ENCODE measurements at places on chromosomes 3 and 15. TPM values are rescaled to one million over a fixed set of nuclear protein-coding genes. Genes with fewer than 3 reads are reported as not detected.

SHC4 gene
- 0.57 TPM for total RNA-seq

CCDC54 gene
- total RNA-seq: not detected

EPHB3 gene
- under 0.01 TPM for total RNA-seq

ABHD17C gene
- total RNA-seq: 7.5 TPM

LSAMP gene
- not detected for total RNA-seq

RSL24D1 gene
- total RNA-seq: 55.3 TPM

GP5 gene
- total RNA-seq: 0.06 TPM

SECISBP2L gene
- 25.1 TPM for total RNA-seq

NTRK3 gene
- total RNA-seq: not detected

ITIH4 gene
- 0.38 TPM for total RNA-seq

CATSPER2 gene
- 0.97 TPM for total RNA-seq

AHSG gene
- total RNA-seq: not detected

PLAAT1 gene
- 0.44 TPM for total RNA-seq

CASR gene
- total RNA-seq: not detected

SOX14 gene
- total RNA-seq: not detected

MYZAP gene
- total RNA-seq: 53.4 TPM

UROC1 gene
- total RNA-seq: not detected

VIPR1 gene
- 0.25 TPM for total RNA-seq

PODXL2 gene
- 5.3 TPM for total RNA-seq

A4GNT gene
- total RNA-seq: not detected

EPHB1 gene
- 14.5 TPM for total RNA-seq

GASK1A gene
- total RNA-seq: not detected

PLOD2 gene
- 69.6 TPM for total RNA-seq

RBPMS2 gene
- not detected for total RNA-seq

NPAP1 gene
- total RNA-seq: not detected

BNC1 gene
- 0.49 TPM for total RNA-seq

ADAMTS9 gene
- total RNA-seq: 64.8 TPM

SERPINI1 gene
- total RNA-seq: 1.4 TPM

SPATA12 gene
- 0.13 TPM for total RNA-seq

SPINK8 gene
- total RNA-seq: not detected
